ENCODE measurements at places on chromosomes 11 and 22. TPM values are rescaled to one million over a fixed set of nuclear protein-coding genes. Genes with fewer than 3 reads are reported as not detected.

KCNA4 gene
- not detected for total RNA-seq

GRCh38 chr11:2996976-2997375, 4.8 kb upstream of the NAP1L4 start:
- no peak for DNase-seq

- DNase-seq, result no peak
These were observed 65.3 kb downstream of the WNT11 start for GRCh38 chr11:76140912-76141574.

- DNase-seq, result no peak
These were observed 1033.6 kb downstream of the FAM181B start for GRCh38 chr11:81700076-81700475.

C11orf97 gene
- total RNA-seq, result not detected

Data from activated T-helper 1 cell treated with anti-CD3 and anti-CD28 coated beads, Interleukin-12 subunit alpha, Interleukin-12 subunit beta, Interleukin-2, Interleukin-4 antibody, amounts not matched to agents 30 ng/mL and 10 ng/mL and 1 ng/mL, durations not matched to agents 14 hours and 24 hours and 36 hours (primary cell).